ENCODE measurements at places on chromosomes 4 and X. TPM values are rescaled to one million over a fixed set of nuclear protein-coding genes. Genes with fewer than 3 reads are reported as not detected.

The STK32B gene
- polyA plus RNA-seq = not detected

The NPY2R gene
- not detected for polyA plus RNA-seq

The AGTR2 gene
- polyA plus RNA-seq = 3.3 TPM

The TEX13B gene
- polyA plus RNA-seq = not detected

The NDST4 gene
- not detected for polyA plus RNA-seq

The REELD1 gene
- 0.78 TPM for polyA plus RNA-seq

The MAGEB1 gene
- polyA plus RNA-seq = not detected

The TLR3 gene
- polyA plus RNA-seq = 5.4 TPM

The PPEF1 gene
- polyA plus RNA-seq = not detected

The NPNT gene
- 206 TPM for polyA plus RNA-seq

The MED28 gene
- 5.1 TPM for polyA plus RNA-seq

The GDPD2 gene
- polyA plus RNA-seq = 2.6 TPM

The POLA1 gene
- 10.8 TPM for polyA plus RNA-seq

DNA sequence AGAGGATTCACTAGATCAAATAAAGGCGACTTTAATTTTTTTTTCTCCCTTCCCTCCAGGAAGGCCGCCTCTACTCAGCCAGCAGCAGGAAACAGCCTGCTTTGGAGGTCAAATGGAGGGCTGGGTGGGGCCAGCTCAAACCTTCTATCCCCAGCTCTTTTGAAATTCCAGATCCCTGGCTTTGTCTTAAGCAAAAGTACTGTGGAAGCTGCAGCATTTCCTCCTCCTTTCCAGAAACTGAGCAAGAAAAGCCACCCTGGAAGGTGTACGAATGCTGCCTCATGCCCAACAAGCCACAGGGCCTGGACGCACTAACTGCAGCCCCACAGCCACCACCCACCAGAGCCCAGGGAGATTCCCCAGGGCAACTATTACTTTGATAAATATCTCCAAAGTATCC is 55.1 kb upstream of the ZCCHC13 start:
- DNase-seq = peak; percentile 54

DNA sequence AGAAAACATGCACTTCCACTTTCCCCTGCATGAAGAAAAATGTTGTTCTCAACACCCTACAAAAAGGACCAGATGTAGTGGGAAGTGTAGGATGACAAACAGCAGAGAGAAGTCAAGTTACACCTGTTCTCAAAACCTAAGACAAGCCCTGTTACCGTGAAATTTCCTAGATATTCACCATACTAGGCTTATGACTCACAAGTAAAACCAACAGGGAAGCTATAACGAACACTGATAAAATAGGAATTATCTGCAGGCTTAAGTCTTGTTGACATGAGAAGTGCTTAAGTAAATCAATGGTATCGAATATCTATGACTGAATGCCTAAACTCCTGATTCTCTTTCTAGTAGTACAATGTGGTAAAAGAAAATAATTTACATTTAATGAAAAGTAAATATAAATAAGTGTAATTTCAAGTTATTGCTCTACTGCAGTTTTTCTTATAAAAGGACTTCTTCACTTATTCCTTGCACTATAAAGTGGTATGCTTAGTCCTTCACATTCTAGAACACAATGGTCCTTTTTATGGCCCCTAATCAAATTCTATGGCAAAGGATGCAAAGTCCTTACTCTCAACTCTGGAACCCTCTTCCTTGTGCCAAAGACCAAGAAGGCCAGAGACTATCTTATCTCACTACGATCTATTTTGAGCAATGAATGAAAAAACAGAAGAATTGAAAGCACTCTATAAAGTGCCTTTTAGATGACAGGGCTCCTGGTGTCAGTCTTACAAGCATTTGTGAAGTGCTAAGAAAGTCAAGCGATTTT is 19.6 kb downstream of the AP1S2 start:
- peak; percentile 51 for DNase-seq

GRCh38 chr4:28073860-28074555 is 1213.4 kb downstream of the STIM2 start:
- no peak for DNase-seq

DNA sequence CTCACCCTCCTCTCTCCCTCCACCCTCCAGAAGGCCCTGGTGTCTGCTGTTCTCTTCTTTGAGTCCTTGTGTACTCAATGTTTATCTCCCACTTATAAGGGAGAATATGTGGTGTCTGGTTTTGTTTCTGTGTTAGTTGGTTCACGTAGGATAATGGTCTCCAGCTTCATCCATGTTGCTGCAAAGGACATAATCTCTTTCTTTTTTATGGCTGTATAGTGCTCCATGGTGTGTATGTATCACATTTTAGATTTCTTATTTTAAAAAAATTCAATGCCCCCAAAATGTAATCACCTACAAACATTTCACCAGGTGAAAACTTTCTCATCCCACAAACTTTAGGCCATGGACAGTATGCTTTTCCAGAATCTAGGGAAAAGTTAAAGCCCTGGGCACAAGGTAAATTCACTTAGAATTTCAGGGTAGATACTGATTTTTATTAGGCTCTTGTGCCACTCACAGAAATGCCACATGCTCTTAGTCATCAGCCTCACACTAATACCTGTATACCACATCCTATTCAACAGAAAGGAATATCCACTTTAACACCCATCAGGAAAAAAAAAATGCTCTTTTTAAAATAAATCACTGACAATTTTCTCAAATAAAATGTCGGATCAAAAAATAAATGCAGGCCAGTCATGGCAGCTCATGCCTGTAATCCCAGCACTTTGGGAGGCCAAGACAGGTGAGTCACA is 104.8 kb upstream of the ENPP6 start:
- DNase-seq = no peak

DNA sequence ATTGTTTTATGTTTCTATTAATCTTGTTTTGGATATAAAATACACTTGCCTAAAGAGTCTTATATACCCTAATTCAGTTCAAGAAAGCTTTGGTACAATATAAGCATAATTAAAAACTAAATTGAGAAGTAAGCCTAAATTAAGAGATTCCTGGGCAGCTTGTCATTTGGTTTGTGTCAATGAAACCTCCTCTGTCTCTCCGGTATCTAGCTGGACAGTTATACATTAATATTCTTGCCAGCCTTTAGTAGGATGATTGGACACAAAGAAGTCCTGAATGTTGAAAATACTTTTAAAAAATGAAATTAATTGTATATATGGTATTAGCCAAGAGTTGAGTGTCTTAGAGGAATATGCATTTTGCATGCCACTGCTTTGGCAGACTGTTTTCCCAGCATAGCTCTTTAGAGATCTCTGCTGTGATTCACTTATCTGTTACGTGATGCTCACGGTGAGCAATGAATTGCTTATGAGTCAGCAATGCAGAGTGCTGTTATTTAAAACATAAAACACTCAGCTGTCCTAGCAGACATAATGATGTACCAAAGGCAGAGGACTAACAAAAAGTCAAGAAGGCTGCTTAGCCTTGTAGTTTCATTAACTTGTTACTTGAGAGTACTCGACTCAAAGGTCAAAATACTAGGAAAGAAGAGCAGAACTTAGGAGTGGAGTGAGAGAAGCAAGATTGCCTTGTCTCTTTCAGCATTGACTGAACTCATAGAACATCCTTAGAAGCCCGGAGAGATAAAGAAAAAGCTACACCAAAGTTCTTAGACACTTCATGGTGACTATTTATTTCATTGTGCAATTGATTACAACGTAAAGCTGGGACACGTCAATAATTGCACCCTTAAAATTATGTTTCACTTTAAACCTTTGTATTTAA is 1296.1 kb upstream of the PCDH7 start:
- no peak for DNase-seq

DNA sequence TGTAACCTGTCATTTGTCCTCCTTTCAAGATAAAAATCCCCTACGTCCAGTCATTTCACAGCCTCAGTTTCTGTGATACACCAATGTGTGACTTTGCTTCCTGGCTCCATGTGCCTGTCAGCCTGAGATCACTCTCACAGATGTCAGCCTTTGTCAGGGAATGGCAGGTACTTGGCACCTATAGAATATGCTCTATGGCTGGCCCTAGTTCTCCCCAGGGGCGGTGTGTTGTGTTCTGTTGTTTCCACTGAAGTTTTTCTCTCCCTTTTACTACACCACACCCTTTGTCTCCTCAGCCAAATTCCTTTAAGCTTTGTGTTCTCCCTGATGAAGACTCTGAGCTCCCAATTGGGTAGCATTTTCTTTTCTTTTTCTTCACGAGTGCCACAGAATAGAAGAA is 81.7 kb downstream of the ALPK1 start:
- no peak for DNase-seq

DNA sequence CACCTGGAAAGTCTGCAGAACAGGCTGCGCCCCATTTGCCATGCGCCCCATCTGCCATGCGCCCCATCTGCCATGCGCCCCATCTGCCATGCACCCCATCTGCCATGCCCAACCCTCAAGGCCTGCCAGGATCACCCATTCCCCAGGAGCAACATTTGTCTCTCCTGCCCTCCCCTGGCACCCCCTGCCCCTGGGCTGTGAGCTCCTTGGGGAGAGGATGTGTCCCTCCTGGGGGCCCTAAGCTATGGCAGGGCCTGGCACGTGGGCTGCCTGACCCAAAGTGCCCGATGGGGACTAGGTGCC is 82.6 kb downstream of the FAM53A start:
- DNase-seq = no peak

- no peak for DNase-seq
Observed at GRCh38 chrX:15475021-15475420, 18.1 kb downstream of the PIR start.

DNA sequence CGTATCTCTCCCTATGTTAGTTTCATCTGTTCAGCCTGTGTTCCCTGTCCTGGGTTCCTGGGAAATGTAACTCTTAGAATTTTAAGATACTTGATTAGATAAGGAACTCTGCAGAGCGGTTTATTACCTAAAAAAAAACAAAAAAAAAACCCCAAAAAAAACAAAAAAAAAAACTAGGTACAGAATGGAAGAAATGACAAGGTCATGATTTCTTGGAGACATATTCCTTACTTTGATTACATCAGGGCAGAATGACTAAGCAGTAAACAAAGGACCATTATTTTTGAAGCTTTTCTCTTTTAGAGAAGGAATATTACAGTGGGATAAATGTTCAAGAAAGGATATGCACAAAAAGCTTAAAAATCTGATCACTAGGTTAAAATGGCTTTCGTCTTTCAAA is 171.8 kb downstream of the ARAP2 start:
- no peak for DNase-seq

DNA sequence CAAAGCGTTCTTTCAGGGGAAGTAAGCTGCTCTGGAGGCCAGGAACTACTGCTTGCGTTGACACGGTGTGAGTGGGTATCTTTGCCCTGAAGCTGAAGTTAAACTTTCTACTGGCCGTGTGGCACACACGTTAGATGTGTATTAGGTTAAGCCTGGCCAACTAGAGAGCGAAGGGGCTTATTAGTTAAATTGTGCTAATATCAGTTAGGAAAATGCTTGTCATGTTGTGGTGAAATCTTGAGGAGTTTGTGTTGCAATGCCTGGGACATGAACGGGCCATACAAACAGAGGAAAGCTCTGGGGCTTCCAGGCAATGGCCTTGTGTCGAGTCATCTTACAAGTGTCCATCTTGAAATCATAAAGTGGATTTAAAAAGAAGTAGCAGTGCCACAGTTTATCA is 62.6 kb downstream of the NSUN7 start:
- DNase-seq = no peak

DNA sequence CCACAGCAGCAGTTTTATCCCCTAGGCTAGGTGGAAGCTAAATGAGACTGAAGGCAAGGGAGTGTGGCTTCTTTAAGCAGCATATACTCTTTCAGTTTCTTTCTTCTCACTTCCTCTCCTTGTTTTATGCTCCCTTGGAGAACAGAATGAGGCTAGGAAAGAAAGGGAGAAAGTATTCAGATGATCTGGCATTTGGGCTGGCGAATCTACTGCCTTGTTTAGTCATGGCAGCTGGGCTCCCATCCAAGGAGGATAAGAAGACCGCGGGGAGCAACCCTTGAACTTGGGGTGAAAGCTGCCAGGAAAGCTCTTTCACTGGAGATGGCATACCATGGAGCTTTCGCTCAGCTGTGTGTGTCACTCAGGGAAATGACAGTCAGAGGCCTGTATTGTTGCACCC is 72.1 kb downstream of the ARHGEF38 start:
- peak; percentile 96 for DNase-seq

- DNase-seq = no peak
Observed at GRCh38 chr4:141706445-141706844, 70.1 kb downstream of the IL15 start.

GRCh38 chrX:147183161-147183560 is 368.6 kb upstream of the CXorf51A start:
- no peak for DNase-seq

DNA sequence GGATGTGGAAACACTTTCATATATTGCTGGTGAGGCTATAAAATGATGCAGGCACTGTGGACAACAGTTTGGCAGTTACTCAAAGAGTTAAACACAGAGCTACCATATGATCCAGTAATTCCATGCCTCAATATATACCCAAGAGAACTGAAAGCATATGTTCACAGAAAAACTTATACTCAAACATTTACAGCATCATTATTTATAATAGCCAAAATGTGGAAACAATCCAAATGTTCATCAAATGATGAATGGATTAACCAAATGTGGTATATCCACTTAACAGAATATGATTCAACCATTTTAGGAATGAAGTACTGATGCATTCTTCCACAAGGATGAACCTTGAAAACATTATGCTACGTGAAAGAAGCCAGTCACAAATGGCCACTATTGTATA is 603.8 kb downstream of the IQCM start:
- no peak for DNase-seq

DNA sequence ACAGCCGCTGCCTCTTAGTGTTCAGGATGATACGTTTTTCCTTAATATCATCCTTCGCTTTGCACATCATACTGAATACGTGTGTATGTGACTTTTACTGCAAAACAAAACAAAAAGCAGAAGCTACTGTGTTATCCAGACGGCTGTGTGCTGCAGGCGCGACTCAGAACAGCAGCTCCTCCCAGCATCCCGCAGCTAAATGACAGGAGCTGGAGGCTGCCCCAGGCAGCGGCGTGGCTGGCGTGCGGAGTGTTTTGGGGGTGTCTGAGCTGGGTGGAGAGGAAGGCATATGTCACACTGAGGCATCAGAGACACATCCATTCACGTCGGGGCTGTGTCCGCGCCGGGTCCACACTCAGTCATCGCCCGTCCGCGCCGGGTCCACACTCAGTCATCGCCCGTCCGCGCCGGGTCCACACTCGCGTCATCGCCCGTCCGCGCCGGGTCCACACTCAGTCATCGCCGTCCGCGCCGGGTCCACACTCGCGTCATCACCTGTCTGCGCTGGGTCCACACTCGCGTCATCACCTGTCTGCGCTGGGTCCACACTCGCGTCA is 16.6 kb downstream of the PCGF3 start:
- DNase-seq = no peak

- DNase-seq = no peak
Observed at GRCh38 chr4:114012749-114013148, 33.3 kb upstream of the ARSJ start.

GRCh38 chr4:48565362-48566033 is 75.4 kb downstream of the ZAR1 start:
- DNase-seq = no peak

GRCh38 chr4:41192136-41192535 is 22.2 kb downstream of the APBB2 start:
- no peak for DNase-seq

- DNase-seq = no peak
Observed at GRCh38 chr4:24236532-24236931, 346.7 kb upstream of the PPARGC1A start.

- DNase-seq = no peak
Observed at GRCh38 chr4:121200795-121201472, 36.8 kb upstream of the TNIP3 start.
